CD8-positive, alpha-beta memory T cell (primary cell): ENCODE measurements at places on chromosomes 12 and 14.

DNA sequence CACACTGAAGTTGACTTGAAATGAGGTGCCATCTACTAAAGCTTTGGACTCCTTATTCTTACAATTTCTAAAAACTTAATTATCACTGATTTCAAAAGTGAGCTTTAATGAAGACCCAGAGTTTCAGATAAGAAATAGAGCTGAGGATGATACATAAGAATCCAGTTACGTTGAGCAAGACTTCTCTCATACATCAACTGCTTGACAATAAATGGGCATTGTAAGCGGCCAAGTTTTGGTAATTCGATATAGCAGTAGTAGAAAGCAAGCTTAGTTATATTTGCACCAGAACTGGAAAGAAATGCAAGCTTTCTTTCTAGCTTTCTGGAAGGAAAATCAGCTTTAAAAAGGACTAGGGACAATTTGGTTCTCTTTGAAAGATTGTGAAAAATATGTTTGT, 1359.6 kb downstream of the FSCB start:
- no peak for DNase-seq

- DNase-seq, result no peak
These were observed 284.8 kb downstream of the FBXL14 start for GRCh38 chr12:1309613-1310012.

DNA sequence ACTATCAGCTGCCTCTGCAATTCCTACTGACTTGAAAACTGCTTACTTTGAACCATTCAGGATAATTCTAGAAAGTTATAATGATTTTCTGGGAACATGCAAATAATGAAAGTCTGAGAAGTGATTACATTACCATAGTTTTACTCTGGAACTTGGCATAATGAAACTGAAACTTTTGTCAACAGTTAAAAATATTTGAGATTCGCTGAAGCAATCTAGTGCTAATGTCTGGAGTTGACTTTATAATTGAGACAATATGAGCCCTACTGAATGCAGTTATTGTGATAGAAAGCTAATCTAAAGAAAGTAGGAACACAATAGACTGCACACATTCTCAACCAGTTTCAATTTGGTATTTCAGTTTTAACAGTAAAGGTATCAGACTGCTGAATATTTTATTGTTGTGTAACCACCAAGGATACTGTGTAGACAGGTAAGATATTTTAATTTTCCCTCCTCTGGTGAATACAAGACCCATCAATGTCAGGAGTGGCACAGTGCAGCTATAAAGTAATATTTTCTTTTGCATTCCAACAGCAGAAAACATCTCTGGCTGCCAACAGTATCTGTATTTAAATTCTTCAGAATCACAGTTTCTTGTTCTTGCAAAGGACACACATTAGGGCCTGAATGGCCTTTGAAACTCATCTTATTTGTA, 483.5 kb downstream of the ATP23 start:
- no peak for DNase-seq

GRCh38 chr14:77085538-77085937, 12.5 kb upstream of the CIPC start:
- DNase-seq, result no peak

- DNase-seq, result no peak
These were observed 1324.1 kb downstream of the AACS start for GRCh38 chr12:126389220-126389841.
